ENCODE measurements at places on chromosomes 16 and 17.

DNA sequence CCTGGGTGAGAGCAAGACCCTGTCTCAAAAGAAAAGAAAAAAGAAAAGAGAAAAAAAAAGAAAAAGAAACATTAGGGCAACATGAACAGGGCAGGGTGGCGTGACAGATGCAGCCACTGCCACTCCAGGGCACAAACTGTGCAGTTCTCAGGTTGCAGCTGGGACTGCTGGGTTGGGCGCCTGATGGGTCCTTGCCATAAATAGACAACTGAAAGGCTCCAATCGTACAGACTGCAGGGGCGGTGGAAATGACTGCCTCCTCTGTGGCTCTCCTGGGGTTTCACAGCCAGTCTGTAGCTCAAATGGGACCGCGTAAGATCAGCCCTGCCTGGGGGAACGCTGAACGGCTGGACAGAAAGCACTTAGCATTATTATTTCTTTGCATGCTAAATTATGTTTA lies 130.7 kb downstream of the CPPED1 start:
- no peak for DNase-seq

GRCh38 chr17:73267648-73268537 lies 6.2 kb upstream of the CPSF4L start:
- DNase-seq = no peak

DNA sequence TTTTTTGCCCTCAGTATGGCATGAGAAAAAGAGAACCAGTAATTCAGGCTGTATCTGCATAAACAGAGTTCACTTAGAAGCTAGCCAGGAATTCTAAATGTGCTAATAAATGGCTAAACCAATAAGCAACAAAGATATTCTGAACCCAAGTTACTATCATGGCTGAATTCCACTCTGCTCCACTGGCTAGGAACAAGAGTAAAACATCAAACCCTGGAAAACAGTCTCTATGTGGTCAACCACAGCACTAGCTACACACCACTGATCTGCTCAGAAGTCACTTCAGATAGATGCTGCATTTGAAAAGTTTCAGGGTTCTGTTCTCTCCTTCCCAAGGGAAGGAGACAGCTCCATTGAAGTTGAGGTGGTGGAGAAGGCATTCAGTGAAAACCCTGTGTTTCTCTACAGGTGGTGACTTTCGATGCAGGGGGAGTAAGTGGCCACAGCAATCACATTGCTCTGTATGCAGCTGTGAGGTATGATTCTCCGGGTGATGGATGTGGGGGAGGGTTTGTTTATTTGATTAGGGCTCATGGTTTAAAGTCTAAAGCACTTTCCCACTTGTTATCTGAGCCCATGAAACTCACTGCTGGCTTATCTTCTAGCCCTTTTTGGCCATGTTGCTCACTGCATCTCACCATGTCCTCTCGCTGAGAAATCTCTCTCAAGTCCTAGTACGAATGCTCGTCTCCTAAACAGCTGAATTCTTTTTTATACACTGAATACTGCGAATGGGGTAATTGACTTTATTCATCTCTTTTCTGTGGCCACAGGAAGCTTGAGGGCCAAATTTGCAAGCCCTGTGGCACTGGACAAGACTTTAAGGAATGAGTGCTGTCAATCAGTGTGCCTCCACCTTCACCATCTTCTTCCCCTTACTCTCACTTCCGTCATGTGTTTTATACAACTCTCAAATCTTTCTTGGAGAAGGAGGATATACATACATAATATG lies 39.9 kb downstream of the CENPV start:
- DNase-seq = no peak

- no peak for DNase-seq
Observed at GRCh38 chr16:68287276-68288251, 23.2 kb downstream of the SLC7A6OS start.

GRCh38 chr16:4698321-4699045 lies 5.1 kb downstream of the NUDT16L1 start:
- no peak for DNase-seq

- no peak for DNase-seq
Observed at GRCh38 chr16:17038415-17038814, 432.3 kb downstream of the XYLT1 start.

DNA sequence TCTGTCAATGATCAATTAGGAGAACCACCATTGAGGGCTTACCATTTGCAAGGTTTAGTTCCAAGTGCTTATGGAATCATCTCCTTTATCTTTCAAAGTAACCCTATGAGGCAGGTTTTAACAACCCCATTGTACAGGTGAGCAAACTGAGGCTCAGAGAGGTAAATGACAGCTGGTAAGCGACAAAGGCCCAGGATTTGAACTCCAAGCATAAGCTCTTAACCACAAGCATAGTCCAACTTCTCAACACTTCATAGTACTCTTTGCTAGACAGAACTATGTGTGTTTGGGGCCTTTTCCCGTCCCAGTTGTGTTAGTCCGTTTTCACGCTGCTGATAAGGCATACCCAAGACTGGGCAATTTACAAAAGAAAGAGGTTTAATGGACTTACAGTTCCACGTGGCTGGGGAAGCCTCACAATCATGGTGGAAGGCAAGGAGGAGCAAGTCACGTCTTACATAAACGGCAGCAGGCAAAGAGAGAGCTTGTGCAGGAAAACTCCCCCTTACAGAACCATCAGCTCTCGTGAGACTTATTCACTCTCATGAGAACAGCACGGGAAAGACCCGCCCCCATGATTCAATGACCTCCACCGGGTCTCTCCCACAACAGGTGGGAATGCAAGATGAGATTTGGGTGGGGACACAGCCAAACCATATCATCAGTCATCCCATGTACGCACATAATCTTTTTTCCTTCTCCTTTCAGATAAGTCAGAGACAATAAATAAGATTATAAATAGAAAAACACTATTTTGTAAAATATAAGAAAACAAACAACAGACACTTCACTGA lies 6.4 kb downstream of the RPH3AL start:
- DNase-seq = no peak

DNA sequence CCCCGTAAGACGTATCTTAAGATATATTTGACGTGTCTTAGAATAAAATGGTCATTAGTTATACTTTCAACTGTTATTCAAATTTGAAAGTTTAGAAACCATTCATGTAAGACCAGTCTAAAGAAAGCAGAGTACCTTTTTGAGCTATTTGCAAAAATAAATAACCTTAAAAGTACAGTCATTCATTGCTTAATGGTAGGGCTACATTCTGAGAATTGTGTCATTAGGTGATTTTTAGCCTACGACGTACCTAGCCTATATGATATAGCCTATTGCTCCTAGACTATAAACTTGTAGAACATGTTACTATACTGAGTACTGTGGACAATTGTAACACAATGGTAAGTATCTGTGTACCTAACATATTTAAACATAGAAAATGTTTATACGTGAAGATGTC lies 139.2 kb downstream of the PHKB start:
- no peak for DNase-seq

DNA sequence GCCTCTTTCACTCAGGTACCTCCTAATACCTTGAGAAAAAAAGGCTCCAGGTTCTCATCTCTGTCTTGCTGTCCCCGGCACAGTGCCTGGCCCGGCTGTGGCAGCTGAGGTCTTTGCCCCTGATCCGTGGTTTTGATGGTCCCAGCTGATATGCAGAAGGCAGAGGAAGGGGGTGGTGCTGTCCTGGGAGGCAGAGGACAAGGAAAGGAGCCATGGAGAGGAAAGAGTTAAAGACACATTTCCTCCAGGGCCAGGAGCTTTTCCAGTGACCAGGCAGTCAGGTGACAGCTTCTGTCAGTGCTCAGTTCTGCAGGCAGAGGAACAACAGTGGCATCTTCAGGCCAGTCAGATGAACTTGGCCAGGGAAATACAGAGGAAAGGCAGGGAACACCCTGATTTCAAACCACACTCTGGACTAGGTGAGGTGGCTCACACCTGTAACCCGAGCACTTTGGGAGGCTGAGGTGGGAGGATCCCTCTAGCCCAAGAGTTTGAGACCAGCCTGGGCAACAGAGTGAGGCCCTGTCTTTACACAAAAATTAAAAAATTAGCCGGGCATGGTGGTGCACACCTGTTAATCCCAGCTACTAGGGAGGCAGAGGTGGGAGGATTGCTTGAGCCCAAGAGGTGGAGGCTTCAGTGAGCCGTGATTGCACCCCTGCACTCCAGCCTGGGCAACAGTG lies 3.3 kb upstream of the COG1 start:
- DNase-seq = no peak

DNA sequence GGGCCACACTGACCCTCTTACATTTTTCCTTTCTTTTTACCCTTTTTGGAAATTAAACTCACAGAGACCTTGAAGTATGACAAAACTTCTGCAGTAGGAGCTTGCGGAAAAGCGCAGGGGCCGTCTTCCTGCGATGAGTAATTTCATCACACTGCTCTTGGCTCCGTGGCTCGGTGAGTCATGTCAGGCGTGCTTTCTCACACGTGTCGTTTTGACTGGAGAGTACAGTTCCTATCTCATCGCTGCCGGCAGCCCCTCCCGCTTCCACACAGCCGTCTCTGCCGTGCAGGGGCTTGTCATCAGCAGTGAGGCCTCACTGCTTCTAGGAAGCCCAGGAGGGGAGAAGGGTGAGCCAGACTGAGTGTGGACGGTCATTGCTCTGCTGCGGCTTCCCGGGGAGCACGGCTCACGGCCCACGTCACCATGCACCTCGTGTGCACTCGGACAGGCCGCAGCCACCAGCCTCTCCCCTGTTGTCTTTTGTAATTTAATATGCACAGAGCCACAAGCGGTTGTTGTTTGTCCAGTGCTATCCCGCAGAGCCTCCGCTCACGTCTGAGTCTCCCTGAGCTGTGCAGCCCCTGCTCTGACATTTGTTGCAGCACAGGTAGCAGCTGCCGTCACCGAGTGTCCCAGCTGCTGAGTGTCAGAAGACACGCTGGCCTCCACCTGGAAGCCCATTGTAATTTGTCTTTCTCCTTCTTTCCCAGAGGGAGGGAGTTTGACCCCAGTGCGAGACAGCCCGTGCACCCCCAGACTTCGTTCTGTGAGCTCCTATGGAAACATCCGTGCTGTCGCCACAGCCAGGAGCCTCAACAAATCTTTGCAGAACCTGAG lies 99.4 kb upstream of the CHMP6 start:
- peak; percentile 67 for DNase-seq

GRCh38 chr16:53752560-53752959 lies 48.6 kb downstream of the FTO start:
- no peak for DNase-seq

- DNase-seq = no peak
Observed at GRCh38 chr16:78242239-78242630, 142.8 kb downstream of the WWOX start.

- DNase-seq = no peak
Observed at GRCh38 chr16:85425074-85425662, 188.0 kb upstream of the GSE1 start.

- DNase-seq = no peak
Observed at GRCh38 chr16:21125191-21125590, 25.5 kb downstream of the DNAH3 start.

GRCh38 chr17:44167181-44167861 lies 3.2 kb upstream of the ASB16 start:
- DNase-seq = no peak

DNA sequence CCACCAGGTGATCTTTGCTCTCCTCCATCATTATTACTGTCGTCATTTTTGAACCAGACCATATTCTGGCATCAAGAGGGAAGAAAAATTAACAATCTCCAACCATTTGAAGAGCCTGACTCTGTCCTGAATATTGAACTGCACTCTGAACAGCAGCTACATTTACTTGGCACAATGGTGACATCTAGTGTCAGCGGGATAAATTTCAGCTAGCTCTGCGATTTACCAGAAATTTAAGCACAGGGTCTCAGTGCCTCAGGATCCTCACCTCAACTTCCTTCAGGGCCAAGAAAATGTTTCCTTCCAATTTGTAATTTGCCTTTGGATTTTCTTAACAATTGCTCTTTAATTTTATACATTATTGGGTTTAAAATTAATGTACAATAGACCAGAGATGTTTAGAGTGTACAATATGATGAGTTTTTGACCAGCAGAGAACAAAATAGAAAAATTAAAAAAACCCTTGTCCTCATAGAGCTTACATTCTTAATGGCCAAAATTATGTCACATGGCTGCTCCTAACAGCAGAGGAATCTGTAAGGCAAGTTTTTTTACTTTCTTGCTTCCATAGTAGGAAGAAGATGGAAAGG lies 10.7 kb upstream of the ZNF19 start:
- peak; percentile 3 for DNase-seq

GRCh38 chr16:18829251-18829650 lies 27.9 kb upstream of the ARL6IP1 start:
- no peak for DNase-seq

DNA sequence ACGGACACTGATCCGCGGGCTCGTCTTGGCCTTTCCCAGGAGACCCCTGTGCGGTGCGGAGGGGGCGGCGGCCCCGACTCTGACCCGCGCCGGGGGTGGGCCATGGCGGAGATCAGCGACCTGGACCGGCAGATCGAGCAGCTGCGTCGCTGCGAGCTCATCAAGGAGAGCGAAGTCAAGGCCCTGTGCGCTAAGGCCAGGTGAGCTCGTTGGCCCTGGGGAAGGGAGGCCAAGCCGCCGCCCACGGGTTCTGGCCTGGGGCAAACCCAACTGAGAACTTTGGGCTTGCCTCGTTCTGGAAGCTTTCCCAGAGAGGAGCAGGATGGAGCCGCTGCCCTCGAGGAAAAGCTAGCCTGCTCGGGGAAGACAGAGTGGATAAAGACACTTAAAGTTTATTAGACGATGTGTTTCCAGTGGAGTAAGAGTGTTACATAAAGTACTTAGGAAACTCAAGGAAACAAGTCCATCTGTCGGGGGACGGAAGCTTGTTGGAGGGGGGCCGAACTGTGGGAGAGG lies 540 bp downstream of the PPP4C start:
- no peak for DNase-seq

- DNase-seq = no peak
Observed at GRCh38 chr16:86497551-86498021, 12.7 kb upstream of the FOXF1 start.

DNA sequence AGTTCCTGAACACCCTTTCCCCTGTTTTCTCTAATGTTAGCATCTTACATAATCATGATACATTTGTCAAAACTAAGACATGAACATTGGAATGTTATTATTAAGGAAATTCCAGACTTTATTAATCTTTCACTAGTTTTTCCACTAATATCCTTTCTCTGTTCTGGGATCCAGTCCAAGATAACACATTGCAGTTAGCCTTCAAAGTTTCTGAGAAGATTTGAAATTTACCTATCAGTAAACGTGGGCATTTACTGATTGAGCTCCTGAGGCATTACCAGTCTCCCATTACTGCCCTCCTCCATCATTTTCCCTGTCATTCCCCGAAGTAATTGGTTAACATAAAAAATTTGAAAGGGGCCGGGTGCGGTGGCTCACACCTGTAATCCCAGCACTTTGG lies 5.7 kb upstream of the CD300LG start:
- DNase-seq = no peak

DNA sequence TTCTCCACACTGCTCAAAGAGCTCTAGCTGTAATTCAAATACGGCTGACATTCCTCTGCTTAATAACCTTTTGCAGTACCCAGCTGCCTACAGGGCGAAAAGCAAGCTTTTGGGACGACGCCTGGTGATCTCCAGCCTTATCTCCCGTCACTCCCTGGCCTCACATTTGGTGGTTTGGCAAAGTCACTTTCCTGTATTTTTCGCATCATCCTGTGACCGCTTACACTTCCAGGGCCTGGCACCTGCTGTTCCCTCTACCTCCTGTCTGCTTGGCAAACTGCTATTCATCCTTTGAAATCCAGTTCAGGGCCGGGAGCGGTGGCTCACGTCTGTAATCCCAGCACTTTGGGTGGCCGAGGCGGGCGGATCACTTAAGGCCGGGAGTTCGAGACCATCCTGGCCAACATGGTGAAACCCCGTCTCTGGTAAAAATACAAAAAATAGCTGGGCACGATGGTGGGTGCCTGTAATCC lies 2.7 kb upstream of the BHLHA9 start:
- DNase-seq = no peak

Measured in stimulated activated CD8-positive, alpha-beta memory T cell treated with anti-CD3 and anti-CD28 coated beads, Interleukin-4, amount 100 ng/mL, for 4 hours (primary cell).